ENCODE measurements at places on chromosomes 6 and 20.
A peak's percentile ranks its signal among the peaks of the same experiment; 100 is the strongest.

- no peak for DNase-seq
Measured at GRCh38 chr6:125584468-125584939, 164.9 kb upstream of the HEY2 start.

DNA sequence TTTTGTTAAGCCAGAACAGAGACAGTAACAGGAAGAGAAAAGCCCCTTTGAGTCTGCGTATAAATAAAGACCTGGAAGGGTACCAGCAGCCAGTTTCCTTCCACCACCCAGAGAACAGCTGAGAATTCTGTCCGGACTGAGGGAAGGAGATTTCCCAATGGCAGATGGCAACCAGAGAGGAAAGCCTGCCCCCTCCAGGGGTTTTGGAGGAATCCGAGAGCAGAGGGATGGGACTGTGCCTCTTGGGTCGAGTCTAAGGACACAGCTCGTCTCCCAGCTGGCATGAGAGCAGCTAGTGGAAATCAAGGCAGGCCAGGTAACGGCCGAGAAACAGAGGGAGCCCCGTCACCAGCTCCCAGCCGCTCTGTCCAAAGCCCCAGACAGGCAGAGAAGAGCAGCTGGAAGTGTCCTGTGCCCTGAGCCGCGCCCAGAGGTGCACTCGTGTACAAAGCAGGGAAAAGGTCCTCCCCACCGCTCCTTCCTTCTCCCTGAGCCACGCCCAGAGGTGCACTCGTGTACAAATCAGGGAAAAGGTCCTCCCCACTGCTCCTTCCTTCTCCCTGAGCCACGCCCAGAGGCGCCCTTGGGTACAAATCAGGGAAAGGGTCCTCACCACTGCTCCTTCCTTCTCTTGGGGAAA is 134.0 kb upstream of the SNX9 start:
- no peak for DNase-seq

- DNase-seq, result no peak
Measured at GRCh38 chr20:1479831-1480595, 11.2 kb downstream of the SIRPB2 start.

DNA sequence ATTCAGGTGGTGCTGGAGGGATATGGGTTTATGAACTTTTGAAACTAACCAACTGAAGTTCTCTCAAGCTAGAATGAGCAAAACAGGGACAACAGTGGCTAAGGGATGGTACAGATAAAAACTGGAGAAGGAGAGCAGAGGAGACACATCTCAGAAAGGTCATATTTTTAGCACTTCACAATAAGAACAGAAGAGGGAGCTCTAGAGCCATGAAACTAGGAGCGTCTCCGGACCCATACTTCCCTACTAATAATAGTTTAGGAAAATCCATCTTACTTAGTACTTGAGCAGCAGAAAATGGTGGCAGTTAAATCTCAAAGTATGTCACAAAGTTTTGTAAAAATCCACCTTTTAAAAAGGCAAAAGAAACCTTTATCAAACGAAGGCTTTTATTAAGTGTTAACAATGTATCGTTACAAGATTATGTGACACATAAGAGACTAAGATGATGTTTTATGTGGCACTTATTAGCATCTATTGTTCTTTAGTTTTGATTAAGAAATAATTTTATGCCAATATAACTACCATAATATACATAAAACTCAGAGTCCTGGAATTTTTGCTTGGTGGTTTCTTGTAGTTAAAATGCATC is 278.6 kb downstream of the TBC1D32 start:
- DNase-seq, result peak; percentile 71

DNA sequence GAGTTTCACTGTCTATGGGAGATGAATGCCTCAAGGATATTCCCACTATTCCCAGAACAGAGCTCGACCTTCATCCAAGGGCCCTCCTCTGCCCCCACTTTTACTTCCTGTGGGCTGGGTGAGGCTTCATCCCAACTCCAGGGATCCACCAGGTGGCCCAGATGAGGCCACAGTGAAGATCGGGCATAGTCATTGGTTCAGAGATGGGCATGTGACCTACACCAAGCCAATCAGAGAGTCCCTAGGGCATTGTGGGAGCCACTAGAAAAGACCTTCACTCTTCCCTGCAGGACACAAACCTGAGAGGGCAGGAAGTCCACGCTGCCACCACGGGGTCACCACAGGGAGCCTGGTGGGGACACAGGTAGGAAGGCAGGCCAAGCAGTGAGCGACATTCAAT is 72.9 kb upstream of the SLC22A16 start:
- DNase-seq, result no peak

GRCh38 chr20:20740541-20740940 is 28.1 kb upstream of the RALGAPA2 start:
- peak; percentile 49 for DNase-seq

- DNase-seq, result no peak
Measured at GRCh38 chr6:3665608-3666007, 85.9 kb downstream of the PXDC1 start.

- no peak for DNase-seq
Measured at GRCh38 chr20:35972462-35972861, 4.1 kb downstream of the CNBD2 start.

- no peak for DNase-seq
Measured at GRCh38 chr20:31537890-31538289, 23.6 kb downstream of the HM13 start.

All from hematopoietic multipotent progenitor cell treated with erythropoietin and hydrocortisone succinate and interleukin-3 and kit ligand, for 6 days (in vitro differentiated cells).